GM23338 (cell line): ENCODE measurements at places on chromosomes 1 and 21.
A peak's percentile ranks its signal among the peaks of the same experiment; 100 is the strongest.

GRCh38 chr1:223707256-223708000 lies 4.9 kb upstream of the CAPN2 start:
- no peak overlapping the region for H3K27ac ChIP-seq
- H3K36me3 ChIP-seq: no peaks in the 10 kb centered on the region
- H3K27me3 ChIP-seq: peaks cover 14% of the 10 kb centered on the region
- no peaks in the 10 kb centered on the region; the same call in 1 of the 2 replicates for H3K4me1 ChIP-seq
- DNase-seq: peak; percentile 35
- H3K4me3 ChIP-seq: no peak overlapping the region

DNA sequence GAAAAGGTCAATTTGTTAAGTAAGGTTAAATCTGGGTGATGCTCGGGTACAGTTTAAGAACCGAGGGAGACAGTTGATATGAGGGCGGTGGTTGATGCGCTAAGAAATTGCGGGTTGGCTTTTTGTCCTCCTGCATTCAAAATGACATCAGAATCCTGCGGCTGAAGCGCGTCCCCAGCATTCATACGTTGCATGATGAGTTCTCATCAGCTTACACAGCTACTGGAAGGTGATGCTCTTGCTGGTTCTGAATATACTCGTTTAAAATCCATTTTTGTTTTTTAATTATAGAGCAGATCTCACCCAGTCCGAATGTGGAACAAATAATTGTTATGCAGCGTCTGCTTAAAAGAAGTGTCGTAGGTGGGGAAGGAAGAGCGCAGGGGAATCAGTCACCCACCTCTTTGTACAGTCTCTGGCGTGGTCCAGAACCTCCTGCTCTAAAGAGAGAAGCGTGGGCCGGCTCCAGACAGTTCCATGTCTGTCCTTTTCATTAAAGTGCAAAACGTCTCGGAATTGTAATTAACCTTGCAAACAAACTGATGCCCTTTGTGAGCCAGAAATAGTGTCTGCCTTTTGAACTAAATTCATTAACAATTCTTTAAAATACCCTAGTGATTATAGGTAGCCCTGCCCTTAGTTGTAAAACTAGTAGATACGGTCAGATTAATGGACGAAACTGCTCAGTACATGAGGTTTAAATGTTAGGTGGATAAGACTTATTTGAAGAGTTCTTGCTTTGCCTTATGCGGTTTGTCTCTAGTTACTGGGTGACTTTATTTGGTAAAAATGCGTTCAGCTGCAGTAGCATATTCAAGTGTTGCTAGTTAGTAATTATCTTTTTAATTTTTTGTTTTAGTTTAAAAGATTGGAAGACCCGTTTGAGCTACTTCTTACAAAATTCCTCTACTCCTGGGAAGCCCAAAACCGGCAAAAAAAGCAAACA lies 741 bp downstream of the RGS2 start:
- no peak overlapping the region for H3K27ac ChIP-seq
- peaks cover 13% of the 10 kb centered on the region for H3K27me3 ChIP-seq
- DNase-seq: peak; percentile 60
- H3K36me3 ChIP-seq: peaks cover 9% of the 10 kb centered on the region

DNA sequence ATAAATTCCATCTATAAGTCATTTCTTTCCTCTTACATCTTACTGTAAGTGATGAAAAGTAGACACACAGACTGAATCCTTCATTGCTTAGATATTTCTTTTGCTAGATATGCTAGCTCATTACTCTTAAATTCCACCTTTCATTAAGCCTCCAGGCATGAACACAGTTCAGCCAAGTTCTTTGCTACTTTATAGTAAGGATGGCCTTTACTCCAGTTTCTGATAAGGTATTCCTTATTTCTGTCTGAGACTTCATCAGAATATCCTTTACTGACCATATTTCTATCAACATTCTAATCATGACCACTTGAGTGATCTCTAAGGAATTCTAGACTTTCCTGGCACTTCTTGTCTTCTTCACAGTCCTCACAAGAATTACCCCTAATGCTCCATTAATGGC lies 191.7 kb upstream of the KCTD3 start:
- no peaks in the 10 kb centered on the region for H3K27me3 ChIP-seq
- no peaks in the 10 kb centered on the region for H3K36me3 ChIP-seq
- H3K27ac ChIP-seq: no peak overlapping the region
- DNase-seq: no peak
- no peaks in the 10 kb centered on the region for H3K4me1 ChIP-seq

- H3K4me1 ChIP-seq: peaks cover 10% of the 10 kb centered on the region; the same call in 1 of the 2 replicates
- DNase-seq: peak; percentile 71
- peaks cover 24% of the 10 kb centered on the region for H3K27me3 ChIP-seq
- H3K27ac ChIP-seq: no peak within 1 kb of the TSS
- no peaks in the 10 kb centered on the region for H3K36me3 ChIP-seq
- H3K4me3 ChIP-seq: peak within 1 kb of the TSS; percentile 97
These were observed at the start of gene JAM2 for GRCh38 chr21:25638660-25639550. JAM2 (plus strand) TSS chr21:25639258; CDS start chr21:25639822, 564 bp downstream.
